ENCODE measurements at places on chromosomes 3 and 15.

DNA sequence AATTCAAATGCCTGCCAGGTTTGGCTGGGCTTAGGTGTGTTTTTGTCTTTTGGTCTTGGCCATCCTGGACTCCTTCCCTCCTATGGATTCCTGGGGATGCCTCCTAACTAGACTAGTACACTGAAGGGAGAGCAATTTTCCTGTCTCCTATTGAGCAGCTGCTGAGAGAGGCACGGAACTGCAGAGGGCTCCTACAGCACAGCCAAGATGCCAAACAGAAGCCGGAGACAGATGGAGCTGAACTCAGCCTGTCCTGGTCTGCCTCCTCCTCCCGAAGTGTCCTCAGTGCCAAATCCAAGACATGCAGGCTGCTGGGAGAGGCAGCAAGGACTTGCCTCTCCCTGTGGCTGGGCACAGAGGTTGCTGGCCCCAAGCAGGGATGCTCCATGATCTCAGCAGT lies 256.6 kb upstream of the PROK2 start:
- no peak for DNase-seq

DNA sequence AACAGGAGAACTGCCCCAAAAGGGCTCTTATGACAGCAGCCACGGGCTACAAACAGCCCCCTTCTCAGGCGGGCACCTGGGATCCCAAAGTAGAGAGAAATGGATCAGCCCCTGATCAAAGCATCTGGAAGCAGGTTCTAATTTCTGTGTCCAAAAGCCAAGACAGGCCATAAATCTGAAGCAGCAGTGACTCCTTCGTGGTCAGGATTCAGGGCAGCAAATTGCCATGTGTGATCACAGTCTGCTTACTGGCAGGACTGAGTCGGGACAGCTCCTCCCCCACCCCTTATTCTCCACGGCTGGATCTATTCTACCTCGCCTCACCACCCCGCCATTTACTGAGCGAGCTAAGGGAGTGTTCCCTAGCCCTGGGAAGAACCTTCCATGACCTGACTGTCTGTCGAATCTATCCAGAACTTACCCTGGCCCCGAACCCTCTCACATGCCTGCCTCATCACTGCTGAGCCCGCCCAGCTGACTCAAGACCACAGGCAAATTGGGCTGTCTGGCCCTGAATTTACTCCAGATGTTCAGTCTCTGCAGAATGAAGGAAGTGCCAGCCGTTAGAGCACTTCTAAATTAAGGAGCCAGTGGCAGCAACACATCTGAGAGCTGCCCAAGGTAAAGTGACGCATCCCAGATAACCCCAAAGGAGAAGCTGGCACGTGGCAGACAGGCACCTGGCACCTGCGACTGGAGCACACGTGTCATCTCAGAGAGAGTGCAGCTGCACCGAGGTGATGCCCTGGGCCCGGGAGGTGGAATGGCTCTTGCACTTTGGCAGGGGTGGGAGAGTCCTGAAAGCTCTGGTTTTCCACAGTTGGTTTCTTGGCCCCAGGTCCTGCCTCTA lies 1.3 kb downstream of the LRRC15 start:
- DNase-seq, result no peak

DNA sequence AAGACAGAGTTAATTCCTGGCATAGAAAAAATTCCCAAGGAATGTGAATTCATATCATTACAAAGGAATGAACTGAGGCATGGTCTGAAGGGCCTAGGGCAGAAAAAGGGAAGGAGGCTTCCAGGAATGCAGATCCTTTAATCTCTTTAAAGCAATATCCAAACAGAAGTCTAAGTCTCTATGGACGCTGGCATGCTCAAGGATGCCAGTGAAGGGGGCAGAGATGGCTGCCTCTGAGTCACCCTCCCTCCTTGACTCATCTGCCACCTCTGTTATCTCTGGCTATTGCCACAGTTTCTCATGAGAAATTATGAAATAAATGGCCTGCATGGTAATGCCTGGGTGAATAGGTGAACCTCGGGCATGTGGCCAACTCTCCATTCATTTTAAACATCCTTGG lies 96.3 kb upstream of the BCL6 start:
- no peak for DNase-seq

DNA sequence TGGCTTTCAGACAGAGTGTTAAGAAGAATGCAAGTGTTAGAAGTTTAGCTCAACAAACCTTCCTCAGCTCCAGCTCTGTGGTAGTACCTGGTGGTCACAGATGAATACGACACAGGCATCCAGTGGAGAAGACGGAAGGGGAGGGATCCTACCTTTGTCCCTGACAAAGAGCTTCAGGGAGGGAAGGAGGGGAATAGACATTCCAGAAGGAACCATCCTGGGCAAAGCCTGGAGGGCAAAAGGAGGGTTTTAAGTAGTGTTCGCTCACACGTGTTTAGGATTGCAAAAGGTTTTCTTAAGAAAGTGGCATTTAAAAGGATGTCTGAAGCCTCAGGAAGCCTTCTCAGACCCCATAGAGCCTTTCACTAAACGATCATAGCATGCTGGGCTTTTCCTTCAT lies 2.8 kb downstream of the CHCHD4 start:
- no peak for DNase-seq

- no peak for DNase-seq
These were observed 867 bp upstream of the DCAF1 start for GRCh38 chr3:51500632-51501131.

- DNase-seq, result no peak
These were observed 33.0 kb upstream of the ANKDD1A start for GRCh38 chr15:64878705-64879104.

GRCh38 chr15:82312586-82313349 lies 36.5 kb downstream of the GOLGA6L10 start:
- DNase-seq, result no peak

DNA sequence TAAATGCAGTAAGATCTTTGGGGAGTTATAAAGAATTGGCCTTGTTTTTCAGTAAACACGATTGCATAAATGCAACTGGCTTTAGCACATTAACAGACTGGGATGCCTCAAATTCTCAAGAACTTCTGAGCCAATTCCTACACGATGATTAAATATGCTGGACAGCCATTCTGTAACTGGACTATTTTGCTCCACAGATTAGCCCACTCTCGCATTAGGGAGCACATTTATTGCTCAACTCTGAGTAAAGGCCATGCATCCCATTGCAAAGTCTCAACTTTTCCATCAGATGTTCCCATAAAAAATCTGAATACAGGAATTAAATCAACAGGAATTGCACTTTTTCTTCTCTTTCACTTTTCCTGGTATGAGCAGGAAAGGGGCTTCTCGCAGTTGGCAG lies 66.7 kb upstream of the PRICKLE2 start:
- DNase-seq, result no peak

- peak; percentile 92 for DNase-seq
These were observed 42.5 kb upstream of the SPESP1 start for GRCh38 chr15:68887819-68888218.

DNA sequence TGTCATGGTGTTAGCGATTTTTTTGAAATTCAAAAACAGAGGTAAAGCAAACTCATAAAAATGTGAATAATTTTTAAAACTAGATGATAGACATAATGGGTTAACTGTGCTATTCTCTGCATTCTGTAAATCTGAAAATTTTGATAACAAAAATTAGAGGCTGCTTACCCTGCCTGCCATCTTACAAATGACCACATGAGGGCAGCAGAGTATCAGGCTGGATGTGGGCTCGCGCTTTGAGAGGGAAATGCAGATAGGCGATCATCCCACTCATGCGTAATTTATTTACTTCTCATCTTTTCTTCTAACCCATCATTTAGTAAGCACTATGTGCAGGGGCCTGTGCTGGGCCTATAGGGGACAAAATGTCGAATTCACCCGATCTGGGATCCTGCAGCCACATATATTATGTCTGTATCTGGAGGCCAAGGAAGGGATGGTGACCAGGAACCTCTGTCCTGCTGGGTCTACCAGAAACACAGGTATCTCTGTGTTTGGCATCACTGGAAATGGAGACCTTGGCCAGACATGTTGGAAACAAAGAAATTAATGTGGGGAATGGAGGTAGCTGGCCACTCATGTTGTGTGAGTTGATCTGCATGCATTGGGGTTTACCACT lies 7.8 kb upstream of the RAD18 start:
- DNase-seq, result peak; percentile 53

- no peak for DNase-seq
These were observed 80.7 kb downstream of the SQOR start for GRCh38 chr15:45715528-45715927.

Data from NCI-H526 (cell line).